ENCODE measurements at places on chromosomes 7 and 10.
A peak's percentile ranks its signal among the peaks of the same experiment; 100 is the strongest.

- no peak for DNase-seq
Observed at GRCh38 chr7:116171094-116171493, 39.2 kb upstream of the TES start.

- DNase-seq, result no peak
Observed at GRCh38 chr7:75977743-75978142, 16.7 kb downstream of the TMEM120A start.

- no peak for DNase-seq
Observed at GRCh38 chr7:1027242-1028043, 16.9 kb upstream of the GPR146 start.

DNA sequence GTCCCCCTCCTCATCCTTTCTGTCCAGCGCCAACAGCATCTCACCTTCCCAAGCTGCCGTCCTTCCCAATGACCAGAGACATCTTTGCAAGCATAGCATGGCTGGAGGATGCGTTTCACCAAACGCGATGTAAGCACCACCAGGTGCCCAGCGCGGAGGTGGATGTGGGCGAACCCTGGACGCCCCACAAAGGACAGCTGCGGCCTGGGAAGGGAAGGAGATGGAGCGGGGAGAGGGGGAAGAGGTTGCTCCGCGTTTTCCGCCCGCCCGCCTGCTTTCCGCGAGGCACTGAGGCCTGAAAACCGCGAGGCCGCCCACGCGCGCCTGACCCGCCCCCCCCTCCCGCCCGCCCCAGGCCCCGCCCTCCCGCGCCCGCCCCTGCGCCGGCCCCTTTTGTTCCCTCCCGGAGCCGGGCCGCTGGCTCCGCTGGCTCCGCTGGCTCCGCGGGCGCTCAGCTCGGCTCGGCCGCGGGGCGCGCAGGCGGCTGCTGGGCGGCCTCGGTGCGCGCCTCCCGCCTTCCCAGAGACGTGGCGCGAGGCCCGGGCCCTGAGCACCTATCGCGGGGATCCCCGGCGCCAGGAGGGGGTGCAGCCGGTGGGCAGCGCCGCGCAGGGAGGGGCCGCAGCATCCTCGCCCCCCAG lies at the start of gene CLIP2:
TSS of gene CLIP2 (plus strand) at position 390 of the 641 bp plus-strand sequence. CDS start 28,140 bp downstream, outside the sequence.
- DNase-seq, result peak; percentile 69
